ENCODE measurements at places on chromosomes 5 and 9.
A peak's percentile ranks its signal among the peaks of the same experiment; 100 is the strongest.

GRCh38 chr9:37562826-37563225 lies 13.4 kb downstream of the FBXO10 start:
- DNase-seq, result no peak
- no peaks in the 10 kb centered on the region for H3K27me3 ChIP-seq
- H3K4me1 ChIP-seq, result no peaks in the 10 kb centered on the region

DNA sequence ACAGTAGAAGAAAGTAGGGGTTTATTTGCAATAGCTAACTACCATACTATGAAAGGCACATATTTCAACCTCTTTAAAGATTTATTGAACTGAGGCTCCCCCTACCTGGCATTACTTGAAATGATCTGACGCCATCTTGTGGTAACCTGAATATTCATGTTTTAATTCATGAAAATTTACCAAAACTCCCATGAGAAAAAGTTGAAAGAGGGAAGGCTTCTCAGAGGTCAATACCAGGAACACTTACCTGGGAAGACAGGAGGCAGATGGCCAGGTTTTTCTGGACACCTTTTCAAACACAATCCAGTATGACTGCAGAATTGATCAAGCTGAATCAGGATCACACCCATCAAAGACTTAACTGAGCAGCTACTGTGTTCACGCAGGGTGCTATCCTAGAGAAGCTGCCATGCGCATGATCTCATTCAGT lies 9.4 kb downstream of the PRELID2 start:
- H3K4me3 ChIP-seq, result no peak overlapping the region
- H3K36me3 ChIP-seq, result no peaks in the 10 kb centered on the region
- DNase-seq, result peak; percentile 3
- no peaks in the 10 kb centered on the region for H3K27me3 ChIP-seq
- H3K4me1 ChIP-seq, result peaks cover 3% of the 10 kb centered on the region
- no peak overlapping the region for H3K27ac ChIP-seq

DNA sequence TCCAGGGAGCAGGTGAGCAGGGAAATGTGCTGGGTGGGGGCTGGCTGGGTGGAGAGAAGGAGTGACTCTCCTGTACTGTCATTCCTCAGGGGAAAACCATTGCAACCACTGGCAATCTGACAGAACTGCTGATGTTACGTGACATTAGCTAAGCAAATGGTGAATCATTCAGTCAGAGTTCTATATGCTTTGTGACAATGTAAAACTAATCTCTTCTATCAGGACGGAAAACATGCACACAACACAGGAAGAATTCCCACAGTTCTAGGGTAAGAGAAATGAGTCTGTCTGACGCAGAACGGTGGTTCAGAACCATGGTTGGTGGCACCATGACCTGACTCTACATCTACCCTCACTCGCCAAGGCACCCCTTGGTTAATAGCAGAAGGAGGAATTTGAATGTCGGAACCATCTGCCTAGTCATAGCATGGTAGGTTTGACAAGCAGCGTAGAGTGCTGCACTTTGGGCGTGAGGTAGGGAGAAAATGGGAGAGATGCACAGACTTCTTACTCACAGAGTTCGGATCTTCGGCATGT lies 243.6 kb upstream of the PANK3 start:
- H3K27me3 ChIP-seq, result no peaks in the 10 kb centered on the region
- peak; percentile 38 for DNase-seq
- peak overlapping the region; percentile 61 for H3K27ac ChIP-seq
- peak overlapping the region; percentile 57 for H3K4me3 ChIP-seq

- no peak overlapping the region for H3K27ac ChIP-seq
- H3K4me1 ChIP-seq, result no peaks in the 10 kb centered on the region
- peaks cover 1% of the 10 kb centered on the region for H3K36me3 ChIP-seq
- H3K27me3 ChIP-seq, result no peaks in the 10 kb centered on the region
- DNase-seq, result no peak
- no peak overlapping the region for H3K4me3 ChIP-seq
Observed at GRCh38 chr5:4313138-4313537, 717.5 kb downstream of the IRX1 start.

DNA sequence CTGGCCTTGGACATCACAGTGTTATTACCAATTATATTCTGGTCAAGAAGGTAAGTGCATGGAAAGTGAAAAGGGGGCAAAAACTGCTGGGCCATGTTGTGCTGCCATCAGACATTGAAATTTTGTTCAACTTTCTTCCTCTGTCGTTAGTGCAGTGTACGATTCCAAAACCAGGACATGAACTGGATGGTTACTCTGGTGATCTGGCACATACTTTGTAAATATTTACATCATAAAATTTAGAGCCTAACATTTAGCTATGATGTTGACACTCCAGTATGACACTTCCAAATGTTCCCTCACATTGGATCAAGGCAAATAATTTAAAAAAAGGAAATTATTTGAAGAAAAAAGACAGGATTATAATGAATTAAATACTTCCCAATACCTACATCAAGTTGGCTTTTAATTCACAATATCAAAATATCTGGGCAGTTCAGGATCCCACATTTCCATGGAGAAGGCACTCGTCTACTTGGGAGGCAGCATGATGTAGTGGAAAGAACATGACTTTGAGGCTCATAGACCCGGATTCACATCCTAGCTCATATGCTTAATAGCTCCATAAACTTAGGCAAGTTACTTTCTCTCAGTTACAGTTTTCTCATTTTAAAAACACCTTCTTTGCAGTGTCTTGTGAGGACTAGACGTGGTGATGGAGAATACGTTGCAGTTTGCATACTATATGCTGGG lies 342.5 kb upstream of the MPDZ start:
- no peaks in the 10 kb centered on the region for H3K36me3 ChIP-seq
- H3K4me1 ChIP-seq, result no peaks in the 10 kb centered on the region
- no peak overlapping the region for H3K27ac ChIP-seq
- no peaks in the 10 kb centered on the region for H3K27me3 ChIP-seq
- DNase-seq, result no peak
